ENCODE measurements at places on chromosomes 6 and 20.

- no peak for DNase-seq
Measured at GRCh38 chr20:49585585-49586245, 17.8 kb upstream of the PTGIS start.

DNA sequence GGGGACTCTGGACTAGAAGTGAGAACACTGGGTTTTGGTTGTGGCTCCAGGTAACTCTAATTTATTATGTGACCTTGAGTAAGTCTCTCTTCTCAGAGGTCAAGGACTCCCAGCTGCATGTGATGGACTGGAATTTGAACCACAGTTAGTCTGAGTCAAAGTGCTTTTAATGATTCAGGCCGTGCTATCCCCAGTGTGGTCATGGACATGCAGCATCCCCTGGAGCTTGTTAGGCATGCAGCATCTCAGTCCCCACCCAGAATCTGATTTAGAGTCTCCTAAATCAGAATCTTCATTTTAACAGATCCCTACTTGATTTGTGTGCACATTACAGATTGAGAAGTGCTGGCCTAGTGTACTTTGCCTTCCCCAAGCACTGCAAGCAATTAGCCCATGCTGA, 74.2 kb downstream of the TOX2 start:
- DNase-seq = no peak

GRCh38 chr20:35673884-35674283, 9.2 kb upstream of the CPNE1 start:
- DNase-seq = no peak

GRCh38 chr20:11212272-11212671, 538.5 kb upstream of the JAG1 start:
- no peak for DNase-seq

DNA sequence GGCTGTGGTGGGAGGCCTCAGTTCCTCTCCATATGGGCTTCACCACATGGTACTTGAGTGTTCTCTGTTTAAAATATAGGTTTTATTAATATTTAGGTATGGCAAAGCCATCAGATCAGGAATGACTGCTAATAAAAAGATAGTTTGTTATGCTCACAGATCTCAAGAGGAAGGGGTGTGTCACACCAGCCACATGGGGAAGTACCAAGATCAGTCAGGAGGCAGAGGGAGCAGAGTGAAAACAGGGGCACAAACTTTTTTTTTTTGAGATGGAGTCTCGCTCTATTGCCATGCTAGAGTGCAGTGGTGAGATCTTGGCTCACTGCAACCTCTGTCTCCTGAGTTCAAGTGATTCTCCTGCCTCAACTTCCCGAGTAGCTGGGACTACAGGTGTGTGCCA, 92.1 kb upstream of the GCM1 start:
- no peak for DNase-seq

- no peak for DNase-seq
Measured at GRCh38 chr6:127119102-127120022, 891 bp downstream of the RSPO3 start.

DNA sequence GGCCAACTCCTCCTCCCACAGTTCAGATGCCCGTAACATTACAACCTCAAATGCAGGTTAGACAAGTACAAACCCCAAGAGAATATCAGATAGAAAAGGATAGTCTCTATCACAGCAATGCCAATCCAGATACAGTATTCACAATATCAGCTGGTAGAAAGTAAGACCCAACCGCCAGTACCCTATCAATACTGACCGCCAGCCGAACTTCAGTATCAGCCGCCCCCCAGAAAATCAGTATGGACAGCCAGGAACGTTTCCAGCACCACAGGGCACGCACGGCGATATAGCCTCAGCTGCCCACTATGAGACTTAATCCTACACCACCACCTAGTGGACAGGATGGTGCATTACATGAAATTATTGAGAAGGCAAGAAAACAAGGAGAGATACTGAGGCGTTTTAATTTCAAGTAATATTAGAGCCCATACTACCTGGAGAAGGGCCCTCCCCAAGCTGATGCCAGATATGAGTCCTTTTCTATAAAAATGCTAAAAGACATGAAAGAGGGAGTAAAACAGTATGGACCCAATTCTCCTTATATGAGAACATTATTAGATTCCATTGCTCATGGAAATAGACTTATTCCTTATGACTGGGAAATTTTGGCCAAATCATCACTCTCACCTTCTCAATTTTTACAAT, 17.6 kb upstream of the EIF2S2 start:
- no peak for DNase-seq

All from non-pigmented ciliary epithelial cell (primary cell).